ENCODE measurements at places on chromosomes 7 and 10.

DNA sequence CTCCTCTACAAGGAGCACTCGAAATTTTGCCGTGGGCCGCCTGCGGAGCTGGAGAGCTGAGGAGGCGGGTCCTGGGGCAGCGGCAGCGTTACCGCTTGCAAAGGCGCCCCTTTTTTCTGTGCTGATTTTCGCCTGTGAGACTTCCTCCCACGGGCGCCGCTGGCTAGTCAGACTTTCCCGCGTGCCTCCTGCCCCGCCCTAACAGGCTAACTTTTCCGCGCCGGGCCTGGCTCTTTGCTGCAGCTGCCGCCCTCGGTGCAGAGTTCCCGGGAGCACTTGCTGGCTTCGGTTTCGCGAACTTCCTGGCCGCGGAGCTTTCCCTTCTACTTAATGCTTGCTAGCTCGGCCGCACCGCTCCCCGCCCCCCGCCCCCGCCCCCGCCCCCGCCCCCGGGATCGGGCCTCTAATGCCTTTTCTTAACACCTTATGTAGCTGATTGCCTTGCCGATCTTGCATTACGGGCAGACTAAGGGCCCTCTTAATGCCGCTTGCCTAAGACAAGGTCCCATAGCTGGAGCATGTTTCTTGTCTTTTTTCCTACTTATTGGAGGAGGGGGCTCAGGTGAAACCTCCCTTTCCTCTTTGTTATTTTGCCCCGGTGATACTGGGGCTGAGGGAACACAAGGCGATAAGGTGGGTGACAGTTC, 37.9 kb upstream of the RASGEF1A start:
- no peak for DNase-seq

DNA sequence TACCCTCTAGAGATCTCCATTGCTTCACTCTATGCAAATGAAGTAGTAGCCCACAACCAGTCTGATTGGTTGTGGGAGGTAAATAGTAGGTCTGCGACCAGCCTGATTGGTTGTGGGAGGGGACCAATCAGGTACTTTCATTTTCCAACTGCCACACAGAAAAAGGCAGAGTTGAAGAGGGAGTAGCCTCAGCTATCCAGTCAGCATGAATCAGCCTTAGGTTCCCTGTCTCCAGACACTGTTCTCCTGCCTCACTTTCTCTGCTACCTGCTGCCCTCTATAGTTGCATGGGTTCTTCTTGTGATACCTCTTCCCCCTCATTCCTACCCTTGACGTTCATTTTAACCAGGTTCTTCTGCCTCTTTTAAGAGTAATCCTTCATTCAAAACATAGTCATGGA, 114.5 kb upstream of the LYZL1 start:
- DNase-seq, result no peak

DNA sequence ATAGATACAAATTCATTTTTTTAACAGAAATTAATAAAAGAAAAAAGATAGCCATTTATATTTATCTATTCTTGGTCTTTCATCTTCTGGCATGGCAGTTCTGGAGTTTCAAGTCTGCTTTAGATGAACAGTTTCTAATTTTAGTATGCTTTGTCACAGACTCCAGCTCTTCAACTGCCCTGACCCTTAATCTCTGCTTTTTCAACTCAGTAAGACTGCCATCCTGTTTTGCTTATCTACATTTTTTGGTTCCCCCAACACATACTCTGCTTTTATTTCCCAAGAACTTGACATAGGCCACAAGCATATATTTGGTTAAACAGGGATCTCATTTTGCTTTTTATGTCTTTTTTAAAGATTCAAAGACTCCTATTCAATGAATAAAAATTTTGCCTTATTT, 309.3 kb upstream of the KCND2 start:
- DNase-seq, result no peak

- no peak for DNase-seq
Measured at GRCh38 chr7:139620676-139621344, 97.3 kb downstream of the CLEC2L start.

DNA sequence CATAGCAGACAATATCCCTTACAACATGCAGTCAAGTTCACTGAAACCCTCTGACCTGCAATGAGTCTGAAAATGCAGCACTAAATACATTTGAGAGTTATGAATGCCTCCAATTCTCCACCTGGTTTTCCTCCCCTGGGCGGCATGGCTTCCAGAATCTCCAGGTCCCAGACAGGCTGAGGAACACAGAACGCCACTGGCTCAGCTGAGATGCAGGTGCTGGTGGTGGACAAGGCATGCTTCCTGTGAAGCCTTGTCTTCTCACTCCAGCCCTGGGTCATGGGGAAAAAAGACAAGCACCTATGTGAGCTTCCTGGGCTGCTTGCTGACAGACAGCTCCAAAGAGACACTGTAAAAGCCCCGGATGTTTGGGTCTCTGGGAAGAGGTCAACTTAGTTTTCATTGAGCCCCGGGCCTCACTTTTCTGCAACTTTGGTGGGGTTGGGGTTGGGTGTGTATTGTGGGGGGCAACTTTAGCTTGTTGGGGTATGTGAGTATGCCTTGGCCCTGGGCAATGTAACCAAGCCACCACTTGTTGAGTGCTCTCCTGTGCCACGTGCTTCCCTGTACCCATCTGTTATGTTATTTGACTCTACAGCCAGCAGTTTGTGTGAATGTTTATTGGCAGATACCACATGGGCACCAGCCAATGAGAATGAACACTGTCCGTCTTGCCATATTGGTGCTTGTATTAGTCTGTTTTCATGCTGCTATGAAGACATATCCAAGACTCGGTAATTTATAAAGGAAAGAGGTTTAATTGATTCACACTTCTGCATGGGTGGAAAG, 127.8 kb downstream of the EMX2 start:
- DNase-seq, result no peak
